ENCODE measurements at places on chromosomes 5 and 9.

DNA sequence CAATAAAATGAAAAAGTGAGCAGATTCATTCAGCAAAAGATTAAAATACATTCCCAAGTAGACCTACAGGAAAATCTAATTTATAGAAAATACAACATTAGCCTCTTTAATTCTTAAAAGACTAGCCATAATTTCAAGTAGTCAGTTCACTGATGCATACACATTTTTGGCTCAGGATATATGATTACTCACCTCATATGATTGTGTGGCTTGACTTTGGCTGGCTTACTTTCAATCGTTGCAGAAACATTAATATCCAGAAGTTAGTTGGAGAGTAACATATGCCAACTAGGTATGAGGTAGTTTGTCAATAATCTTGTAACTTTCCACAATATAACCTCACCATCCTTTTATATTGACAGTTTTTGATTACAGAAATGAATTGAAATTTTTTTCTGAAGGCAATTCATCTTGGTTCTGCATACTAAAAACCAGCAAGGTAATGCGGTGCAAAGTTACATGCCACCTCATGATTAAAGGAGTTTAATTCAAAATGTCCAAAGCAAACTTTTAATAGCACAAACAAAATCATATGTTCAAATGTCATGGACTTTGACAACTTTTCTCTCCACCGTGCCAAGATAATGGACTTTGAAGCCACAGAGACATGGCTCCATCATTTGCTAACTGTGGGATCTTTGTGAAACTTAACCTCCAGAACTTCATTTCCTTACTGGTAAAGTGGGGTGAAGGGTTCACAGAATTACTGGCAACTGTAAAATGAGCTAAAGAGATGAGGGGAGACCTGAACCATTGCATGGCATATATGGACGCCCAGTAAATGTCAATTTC, 76.6 kb upstream of the PAM start:
- DNase-seq: no peak

DNA sequence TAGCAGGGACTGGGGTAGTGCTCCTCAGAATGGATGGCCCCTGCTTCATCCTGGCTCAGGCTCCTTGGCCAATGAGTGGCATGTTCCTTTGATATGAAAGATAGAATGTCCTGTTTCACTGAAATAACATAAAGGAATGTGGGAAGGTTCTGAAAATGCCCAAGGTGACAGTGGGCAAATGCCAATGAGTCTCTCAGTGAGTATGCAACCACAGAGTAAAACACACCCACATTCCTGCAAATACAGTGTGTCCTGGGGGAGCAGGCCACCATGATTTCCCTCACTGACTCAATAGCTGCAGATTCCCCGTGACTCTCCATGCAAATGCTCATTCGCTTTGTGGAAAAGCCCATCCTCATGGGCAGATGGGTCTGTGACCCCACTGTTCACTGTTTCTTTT, 36.4 kb downstream of the ZNF366 start:
- no peak for DNase-seq

DNA sequence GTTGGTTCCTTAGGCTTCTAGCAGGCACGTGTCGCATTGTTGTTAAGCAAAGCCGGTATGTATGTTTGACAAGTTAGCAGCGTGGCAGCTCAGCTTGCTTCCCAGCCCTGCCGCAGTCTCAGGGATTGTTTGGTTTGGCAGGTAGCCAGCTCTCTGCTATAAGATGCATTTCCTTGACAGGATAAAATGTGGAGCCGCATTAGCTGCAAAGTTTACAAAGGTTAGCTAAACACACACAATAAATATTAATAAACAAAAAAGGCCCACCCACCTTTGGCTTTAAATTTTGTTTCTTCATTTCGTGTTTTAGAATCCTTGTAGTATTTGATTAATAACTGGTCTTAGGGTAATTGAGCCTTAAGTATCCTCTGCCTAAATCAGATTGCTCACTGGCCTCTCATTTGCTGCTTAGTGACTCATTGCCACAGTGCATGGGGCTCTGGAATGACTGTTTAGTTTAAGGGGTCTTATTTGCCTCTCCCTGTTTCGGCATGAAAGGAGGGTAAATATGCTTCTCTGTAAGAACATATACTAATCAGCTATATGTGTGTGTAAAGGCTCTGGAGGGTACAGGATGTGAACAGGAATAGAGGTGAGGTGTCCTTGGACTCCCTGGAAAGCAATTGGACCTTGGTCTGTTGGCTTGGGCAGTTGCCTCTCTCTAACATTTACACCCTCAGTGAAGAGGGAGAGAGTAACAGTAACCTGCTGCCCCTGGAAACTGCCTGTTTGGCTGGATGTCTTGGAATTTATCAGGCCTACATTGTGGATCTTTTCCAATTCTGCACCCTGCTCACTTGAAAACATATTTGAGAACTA, 122.0 kb downstream of the GDNF start:
- DNase-seq: no peak

GRCh38 chr5:130135506-130135905, 231.2 kb downstream of the CHSY3 start:
- DNase-seq: no peak
